ENCODE measurements at places on chromosomes 5 and 9. TPM values are rescaled to one million over a fixed set of nuclear protein-coding genes. Genes with fewer than 3 reads are reported as not detected.

DNA sequence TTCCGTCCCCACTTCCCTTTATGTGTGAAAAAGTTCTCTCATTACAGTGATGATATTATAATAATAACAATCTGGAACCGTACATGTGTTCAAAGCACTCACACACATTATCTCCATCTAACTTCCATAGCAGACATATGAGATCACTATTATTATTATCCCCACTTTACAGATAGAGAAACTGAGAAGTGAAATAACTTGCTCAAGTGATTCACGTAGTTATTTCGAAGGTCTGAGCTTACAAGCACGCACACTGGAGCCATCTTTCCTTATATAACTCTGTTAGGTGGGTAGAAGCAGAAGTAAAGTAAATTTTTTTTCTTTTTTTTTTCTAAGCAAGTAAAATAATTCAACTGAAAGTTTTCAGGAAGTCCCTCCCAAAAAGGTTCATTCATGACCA, 62.9 kb upstream of the PTGER4 start:
- DNase-seq, result no peak

The ADGRD2 gene
- total RNA-seq, result 0.45 TPM

The EDIL3 gene
- 59.9 TPM for total RNA-seq

GRCh38 chr5:42250-42649, 49.7 kb upstream of the PLEKHG4B start:
- DNase-seq, result peak; percentile 74

The PCDHGB4 gene
- 16.6 TPM for total RNA-seq

DNA sequence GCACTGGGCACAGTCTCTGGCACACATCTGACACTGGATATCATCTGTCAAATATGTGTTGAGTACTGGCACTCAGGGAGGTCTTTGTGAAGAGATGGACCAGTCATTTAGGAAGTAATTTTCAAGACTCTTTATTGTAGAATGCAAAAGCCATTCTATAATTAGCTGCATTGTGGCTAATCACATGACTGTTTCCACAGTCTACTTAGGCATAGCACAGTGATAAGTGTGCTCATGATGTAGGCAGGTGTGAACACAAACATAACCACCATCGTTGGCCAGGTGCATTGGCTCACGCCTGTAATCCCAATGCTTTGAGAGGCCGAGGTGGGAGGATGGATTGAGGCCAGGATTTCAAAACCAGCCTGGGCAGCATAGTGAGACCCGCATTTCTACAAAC, 62.2 kb downstream of the CFAP77 start:
- DNase-seq, result no peak

DNA sequence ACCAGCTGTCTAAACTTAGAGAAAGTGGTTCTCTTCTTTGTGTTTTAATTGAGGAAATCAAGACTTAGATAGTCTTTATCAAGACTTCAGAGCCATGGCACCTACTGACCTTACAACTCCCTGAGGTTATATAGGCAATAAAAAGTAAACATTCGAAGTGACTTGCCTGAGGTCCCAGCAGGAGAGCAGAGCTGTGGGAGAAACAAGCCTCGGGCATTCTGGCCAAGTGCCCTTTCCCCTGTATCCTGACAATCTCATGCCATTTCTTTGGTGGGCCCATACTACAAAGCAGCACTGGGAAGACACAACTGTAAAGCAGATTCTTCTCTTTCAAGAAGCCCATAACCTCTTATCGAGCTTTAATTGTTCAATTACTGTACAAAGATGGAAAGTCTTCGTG, 23.1 kb downstream of the FREM1 start:
- DNase-seq, result no peak

DNA sequence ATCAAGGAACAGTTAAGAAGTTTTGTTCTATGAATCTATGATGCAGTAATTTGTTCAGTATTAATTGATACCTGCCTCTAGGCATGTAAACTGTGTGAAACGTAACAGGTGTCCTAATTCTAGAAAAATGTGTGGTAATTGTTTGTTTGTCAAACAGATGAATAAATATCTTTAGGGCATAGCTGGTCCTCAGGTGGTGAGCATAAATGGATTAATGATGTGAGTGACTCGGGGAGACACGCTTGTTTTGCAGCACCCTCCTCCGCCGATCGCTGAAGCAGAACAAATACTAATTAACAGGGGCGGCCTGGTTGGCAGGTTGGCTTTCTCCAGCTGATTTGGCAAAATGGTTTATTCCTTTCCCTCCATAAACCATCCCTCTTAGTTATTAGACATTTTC, 88.8 kb downstream of the TLE4 start:
- peak; percentile 17 for DNase-seq

The CCDC112 gene
- total RNA-seq, result 12.2 TPM

The CDKN2B gene
- 0.83 TPM for total RNA-seq

DNA sequence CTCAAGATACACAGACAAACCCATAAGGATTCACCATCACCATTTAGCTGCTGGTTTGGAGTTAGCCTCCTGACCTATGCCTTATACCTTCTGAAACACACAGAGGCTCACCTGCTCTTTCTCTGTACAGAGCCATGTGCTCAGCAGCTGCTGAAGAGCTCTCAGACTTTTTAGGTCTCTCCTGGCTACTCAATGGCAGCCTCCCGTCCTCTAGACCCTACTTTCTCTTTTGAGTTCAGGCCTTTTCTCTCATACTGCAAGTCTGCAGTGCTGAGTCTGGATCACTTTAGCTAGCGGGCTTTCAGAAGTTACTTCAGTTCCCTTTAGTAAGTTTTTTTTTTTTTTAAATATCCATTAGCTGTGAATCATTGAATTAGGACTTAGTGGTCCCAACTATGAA, 25.7 kb downstream of the LVRN start:
- no peak for DNase-seq

- DNase-seq, result peak; percentile 59
Measured at GRCh38 chr5:75681125-75681830, 36.0 kb downstream of the POC5 start.

- DNase-seq, result no peak
Measured at GRCh38 chr9:105431424-105432246, 16.2 kb upstream of the FSD1L start.

The RMRP gene
- 8,626 TPM for total RNA-seq

The EIF4E1B gene
- not detected for total RNA-seq

The ENHO gene
- total RNA-seq, result 9.2 TPM

The MCIDAS gene
- total RNA-seq, result 0.12 TPM

DNA sequence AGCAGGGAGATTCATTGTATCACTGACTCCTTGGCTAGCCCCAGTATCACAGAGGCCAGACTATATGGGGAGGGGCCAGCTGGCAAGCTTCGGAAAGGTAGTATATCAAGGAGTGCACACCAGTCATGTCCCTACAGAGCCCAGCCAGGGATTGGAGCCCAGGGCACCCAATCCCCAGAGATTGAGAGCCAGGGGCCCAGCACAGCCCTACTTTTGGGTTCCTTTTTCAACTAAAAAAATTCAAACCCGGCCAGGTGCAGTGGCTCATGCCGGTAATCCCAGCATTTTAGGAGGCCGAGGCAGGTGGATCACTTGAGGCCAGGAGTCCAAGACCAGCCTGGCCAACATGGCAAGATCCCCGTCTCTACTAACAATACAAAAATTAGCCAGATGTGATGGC, 5.4 kb upstream of the MYORG start:
- DNase-seq, result no peak

GRCh38 chr5:120677481-120677880, 213.4 kb downstream of the PRR16 start:
- no peak for DNase-seq

GRCh38 chr5:63118221-63118620, 539.6 kb downstream of the LRRC70 start:
- DNase-seq, result no peak

DNA sequence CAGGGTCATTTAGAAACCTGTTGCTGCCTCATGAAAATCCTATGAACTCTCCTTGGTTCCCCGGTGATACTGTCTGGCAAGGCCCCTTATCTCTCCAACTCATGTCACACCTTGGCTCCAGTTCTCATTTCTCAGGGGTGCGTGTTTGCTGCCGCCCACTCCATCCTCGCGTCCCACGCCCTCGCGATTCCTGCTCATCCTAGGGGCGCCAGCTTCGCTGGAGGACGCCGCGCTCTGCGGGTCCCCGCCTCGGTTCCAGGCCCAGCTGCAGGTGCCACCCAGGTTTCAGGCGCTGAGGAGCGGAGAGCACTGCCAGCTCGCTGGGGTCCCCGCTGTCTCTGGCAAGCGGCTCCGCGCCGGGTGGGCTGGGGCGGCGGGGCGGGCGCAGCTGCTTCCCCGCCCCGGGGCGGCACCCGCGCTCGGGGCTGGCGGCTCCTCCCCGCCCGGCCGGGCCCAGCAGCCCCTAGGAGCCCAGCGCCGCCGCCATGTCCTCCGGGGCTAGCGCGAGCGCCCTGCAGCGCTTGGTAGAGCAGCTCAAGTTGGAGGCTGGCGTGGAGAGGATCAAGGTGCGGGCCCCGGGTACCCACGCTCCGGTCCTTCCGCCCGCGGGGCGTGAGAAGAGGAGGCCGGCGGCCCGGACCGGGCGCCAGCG, at the start of gene GNG10:
TSS of gene GNG10 (plus strand) at position 456 of the 652 bp plus-strand sequence. CDS start at position 486, 30 bp downstream.
- DNase-seq, result peak; percentile 57

- DNase-seq, result no peak
Measured at GRCh38 chr9:99345942-99346341, 123.9 kb downstream of the SEC61B start.

The SLC1A1 gene
- total RNA-seq, result 8.8 TPM

GRCh38 chr5:75185763-75186162, 50.9 kb downstream of the ANKRD31 start:
- no peak for DNase-seq

Data from GM23338 (cell line).